ENCODE measurements at places on chromosomes 7 and 10.

GRCh38 chr7:138816650-138817049 lies 18.7 kb upstream of the ATP6V0A4 start:
- no peak for DNase-seq

DNA sequence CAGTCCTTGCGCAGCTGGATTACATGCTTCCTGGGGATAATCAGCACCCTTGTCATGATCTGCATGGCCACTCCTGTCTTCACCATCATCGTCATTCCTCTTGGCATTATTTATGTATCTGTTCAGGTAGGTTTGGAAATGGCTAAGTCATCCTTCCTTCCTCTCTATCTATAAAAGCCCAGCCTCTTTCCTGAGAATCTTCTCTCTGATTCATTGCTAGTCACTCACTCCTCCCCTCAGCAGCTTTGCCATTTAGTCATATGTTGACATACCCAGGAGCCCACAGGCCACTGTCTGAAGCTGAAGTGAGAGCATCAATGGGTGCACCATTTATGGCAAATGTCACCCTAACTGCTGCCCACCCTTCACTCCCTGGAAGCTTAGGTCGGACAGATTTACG lies 52.0 kb downstream of the ABCC2 start:
- no peak for DNase-seq

DNA sequence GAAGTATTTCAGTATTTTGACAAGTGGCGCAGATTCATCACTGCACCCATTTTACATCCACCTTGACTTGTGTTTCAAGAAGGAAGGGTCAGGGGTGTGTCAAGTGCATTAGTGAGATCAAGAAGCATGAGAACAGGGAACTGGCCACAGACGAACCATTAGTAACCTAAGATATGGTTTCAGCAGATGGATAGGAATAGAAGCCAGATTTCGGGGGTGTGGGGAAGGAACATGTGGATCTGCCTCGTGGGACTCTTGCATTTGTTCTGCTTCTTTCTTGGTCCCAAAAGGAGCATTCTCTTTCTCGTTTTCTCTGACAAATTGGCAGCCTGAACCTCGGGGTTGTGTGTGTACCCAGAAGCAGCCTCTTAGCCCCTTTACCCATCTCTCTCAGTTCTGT lies 9.6 kb downstream of the DENND2A start:
- DNase-seq = no peak

- no peak for DNase-seq
Observed at GRCh38 chr10:6002809-6003510, 25.6 kb upstream of the IL15RA start.

- no peak for DNase-seq
Observed at GRCh38 chr10:71842422-71842821, 8.6 kb downstream of the PSAP start.

GRCh38 chr7:144037414-144038035 lies 11.2 kb upstream of the OR2A5 start:
- DNase-seq = no peak

DNA sequence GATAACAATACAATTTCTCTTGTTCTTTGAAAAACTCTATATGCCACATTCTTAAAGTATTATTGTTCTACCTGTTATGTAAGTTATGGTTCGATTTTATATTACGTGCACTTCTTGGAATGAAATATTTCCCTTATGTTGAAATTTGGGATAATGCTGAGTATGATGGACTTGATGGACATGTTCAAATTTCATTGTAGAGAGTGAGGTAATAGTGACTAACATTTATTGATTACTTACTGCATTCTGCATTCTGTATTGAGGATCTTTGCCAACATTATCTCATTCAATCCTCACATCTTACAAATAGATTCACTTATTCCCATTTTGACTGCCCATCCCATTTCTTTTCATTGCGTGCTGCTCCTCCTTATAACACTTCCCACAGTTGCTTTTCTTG lies 119.7 kb upstream of the GLCCI1 start:
- DNase-seq = no peak
